GM04503 (cell line): ENCODE measurements at places on chromosomes 13 and 19.

GRCh38 chr19:38120471-38121025 is 103.5 kb downstream of the DPF1 start:
- DNase-seq: no peak

DNA sequence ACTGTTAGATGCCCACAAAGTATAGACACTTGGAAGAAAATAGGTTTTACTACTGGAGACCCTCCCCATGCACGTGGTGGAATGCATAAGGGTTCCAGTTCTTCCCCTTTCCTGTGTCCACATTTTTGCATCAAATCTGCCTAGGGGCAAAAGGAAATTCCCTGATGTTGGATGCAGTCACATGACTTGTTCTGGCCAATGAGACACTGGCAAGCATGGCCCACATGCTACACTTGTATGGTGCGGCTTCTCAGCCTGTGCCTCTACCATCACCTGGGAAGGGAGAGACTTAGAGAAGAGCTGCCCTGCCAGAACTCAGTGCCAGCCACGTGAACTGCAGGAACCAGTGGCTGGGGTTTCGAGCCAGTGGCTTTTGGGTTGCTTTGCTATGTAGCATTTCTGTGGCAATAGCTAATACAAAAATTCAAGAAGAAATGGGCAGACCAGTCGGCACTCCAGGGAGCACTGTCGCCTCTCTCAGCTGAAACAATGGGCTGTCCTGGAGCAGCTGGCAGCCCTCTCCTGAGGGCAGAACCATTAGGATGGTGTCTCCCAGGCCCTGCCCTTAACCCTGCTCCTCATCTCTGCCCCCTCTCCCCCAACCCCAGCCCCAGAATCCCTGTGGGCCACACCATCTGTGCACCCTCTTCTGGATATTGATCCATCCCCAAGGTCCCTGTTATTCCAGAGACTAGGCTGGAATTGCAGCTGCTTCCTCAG is 634.0 kb downstream of the UQCRFS1 start:
- DNase-seq: no peak

GRCh38 chr19:5524081-5524480 is 43.7 kb downstream of the TINCR start:
- no peak for DNase-seq

GRCh38 chr13:70108356-70109105 is at the start of gene KLHL1:
TSS of gene KLHL1 (minus strand) at chr13:70108452. CDS start at chr13:70107699, 753 bp downstream.
- no peak for DNase-seq
